Stimulated activated naive CD4-positive, alpha-beta T cell treated with Interleukin-2 at 50 U/mL for 16 hours (primary cell): ENCODE measurements at places on chromosomes 1 and 21.

GRCh38 chr1:49052102-49052501 is 275.4 kb upstream of the BEND5 start:
- no peak for DNase-seq

DNA sequence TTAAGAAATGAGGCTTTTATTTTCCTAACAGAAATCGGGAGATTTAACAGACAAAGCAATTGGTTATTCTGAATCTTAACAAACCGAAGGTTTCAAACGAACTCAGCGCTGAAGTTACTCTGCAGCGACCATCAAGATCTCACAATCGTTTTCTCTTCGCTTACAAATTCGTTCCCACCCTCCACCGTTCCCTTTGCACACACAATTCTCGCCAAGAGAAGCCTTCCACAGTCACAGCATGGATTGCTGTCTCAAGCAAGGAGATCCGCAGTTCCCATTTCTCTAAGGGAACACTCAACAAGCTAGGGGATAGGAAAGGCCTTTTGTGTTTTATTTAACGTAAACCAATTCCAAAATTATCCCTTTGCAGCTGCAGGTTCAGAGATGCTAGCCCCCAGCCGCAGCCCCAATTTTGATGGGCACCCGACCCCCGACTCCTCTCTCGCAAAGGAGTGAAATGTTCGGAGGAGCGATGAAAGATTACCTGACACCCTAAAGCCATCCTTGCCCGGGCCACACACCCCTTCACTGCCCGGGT is 755 bp downstream of the FBXO42 start:
- DNase-seq, result no peak

- DNase-seq, result no peak
Measured at GRCh38 chr1:152919071-152919470, 10.7 kb downstream of the IVL start.

DNA sequence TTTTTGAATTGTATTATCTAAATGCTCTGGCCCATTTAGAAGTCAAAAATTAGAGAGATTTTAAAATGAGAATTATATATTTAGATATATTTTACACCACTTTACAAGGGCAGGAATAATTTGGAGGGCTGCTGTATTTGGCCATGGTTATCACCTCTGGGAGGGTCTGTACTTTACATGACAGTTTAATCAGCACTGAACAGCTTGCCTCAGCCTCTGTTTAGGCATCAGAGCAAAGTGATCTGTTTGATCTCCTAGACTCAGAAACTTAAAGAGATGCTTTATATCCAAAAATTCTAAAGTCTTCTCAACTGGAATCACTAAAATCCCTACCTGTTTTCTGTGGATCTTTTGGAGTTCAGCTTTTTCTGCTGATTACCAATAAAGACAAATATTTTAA is 5.4 kb upstream of the SPTA1 start:
- no peak for DNase-seq

DNA sequence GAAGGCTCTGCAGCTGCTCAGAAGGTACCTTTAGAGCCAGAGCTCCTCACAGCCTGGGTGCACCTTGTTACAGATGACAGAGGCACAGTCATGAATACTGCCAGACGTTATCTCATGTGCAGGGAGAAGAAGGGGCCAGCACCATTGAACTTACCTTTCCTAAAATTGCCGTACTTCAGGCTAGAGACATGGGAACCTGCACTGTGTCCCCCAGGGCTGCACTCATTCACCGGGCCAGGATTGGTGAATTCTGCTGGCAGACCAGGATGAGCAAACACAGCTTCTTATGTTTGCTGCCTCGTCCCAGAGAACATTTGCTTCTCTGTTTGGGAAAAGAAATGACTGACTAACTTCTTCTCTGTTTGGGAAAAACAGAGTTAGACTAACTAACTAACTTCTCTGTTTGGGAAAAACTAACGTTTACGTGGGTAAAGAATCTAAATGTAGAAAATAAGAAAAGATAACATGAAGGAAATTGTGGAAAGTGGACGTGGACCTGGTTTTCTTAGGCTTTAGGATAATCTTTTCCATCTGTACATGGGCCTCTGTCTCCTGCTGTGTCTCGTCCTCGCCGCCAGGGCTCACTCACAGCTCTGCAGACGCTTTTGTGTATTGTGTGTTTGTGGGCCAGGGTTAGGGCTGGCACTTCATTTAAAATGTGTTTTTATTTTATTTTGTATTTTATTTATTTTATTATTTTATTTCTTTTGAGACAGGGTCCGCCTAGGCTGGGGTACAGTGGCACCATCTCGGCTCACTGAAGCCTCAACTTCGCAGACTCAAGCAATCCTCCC is 9.9 kb downstream of the OBSCN start:
- no peak for DNase-seq

- DNase-seq, result no peak
Measured at GRCh38 chr1:156100205-156100995, 14.1 kb upstream of the LMNA start.

GRCh38 chr21:35511696-35512162 is 462.6 kb upstream of the RUNX1 start:
- no peak for DNase-seq

DNA sequence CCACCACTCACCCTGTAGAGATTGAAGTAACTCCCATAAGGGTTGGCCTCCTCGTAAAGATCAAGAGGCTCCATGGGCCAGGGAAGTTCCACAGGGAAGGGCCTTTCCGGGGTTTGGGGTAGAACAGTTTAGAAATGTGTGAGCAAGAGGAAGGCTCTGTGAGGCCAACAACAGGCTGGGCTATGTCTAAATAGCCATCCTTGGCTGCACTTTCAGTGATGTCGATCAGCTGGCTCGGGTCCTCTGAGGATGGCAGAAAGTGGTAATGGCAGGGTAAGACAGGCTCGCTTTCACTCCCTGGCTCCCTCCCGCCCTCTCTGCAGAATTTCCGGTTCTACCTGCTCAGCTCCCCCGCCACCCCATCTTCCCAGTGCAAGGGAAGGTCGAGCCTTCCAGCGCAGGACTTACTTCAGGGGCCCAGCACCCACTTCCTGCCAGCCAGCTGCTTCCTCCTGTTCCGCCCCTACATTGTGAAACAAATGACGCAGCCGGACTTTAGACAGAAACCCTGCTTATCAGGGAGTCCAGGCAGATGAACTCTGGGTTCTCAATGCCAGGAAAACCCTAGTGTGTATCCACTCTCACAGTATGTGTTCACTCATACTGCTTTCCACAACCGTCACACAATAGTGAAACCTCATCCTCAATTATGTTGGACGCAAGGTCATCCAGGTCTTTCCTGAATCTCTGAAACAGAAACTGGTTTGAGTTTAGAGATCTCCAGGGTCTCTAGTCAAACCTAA is 7.3 kb downstream of the F11R start:
- DNase-seq, result peak; percentile 48

DNA sequence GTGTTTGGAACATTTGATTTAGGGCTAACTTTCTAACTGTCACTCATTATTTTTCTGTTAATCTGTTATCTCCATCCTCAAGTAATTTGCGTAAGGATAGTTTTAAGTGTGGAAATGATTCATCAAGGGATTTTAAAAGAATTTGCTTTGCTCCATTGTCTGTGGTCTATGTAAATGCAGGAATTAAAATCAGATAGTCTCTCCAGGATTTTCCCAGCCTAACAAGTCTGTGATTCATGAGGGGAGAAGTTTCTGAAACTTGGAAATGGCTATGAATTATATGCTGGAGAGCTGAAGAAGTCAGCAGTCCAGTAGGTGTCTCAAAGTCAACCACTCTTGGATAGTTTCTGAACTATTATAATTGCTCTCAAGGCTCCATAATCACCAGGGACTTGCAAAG is 264.5 kb downstream of the MRPL39 start:
- no peak for DNase-seq

DNA sequence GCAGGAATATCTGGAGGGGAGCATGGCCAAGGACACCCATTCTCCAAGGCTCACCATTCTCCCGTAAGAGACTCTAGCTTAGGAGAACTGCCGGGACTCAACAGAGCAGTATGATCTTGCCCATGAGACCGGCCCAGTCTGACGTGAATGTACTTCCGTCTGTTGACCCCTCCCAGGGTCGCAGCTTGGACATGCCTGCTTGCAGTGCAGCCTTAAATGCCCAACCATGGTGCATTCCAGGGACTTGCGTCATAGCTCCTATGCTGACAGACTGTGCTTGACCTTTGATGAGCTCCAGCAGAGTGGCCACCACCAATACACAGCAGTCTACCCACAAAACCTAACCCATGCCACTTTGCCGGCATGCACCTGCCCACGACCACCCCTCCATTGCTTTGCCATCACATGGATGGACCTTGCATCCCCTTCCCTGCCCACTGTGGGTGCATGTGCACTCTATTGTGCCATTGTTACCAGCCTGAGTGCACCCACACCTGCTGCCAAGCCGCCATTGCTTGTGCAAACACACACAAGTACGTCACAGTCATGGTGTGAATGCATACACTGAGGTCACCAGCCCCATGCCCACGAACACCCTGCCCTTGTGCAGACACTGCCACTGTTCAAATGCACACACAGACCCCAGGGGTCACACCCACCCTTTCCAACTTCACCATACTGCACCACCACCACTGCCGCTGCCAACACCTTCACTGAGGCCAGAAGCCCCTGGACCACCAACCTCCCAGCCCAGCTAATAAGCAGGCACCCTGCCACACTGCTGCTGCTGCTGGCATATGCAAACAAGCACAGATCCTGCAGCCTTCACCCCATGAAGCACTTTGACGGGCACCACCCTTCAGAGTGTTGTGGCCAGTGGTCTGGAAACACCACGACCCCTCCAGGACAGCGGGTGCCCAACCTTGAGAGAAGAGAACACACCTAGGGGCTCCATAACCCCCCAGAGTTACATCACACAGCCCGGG is 1141.3 kb downstream of the BRINP3 start:
- DNase-seq, result no peak

- no peak for DNase-seq
Measured at GRCh38 chr1:205975387-205975998, 27.7 kb downstream of the RAB7B start.

DNA sequence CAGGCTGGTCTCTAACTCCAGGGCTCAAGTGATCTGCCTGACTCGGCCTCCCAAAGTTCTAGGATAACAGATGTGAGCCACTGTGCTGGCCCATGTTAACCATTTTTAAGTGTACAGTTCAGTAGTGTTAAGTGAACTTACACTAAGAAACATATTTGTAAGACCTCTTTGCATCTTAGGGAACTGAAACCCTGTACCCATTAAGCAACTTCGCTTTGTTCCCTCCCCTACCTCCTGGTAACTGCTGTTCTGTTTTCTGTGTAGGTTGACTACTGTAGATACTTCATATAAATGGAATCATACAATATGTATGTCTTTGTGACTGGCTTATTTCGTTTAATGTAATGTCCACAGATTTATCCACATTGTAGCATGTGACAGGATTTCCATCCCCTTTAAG is 11.0 kb downstream of the NUDC start:
- no peak for DNase-seq

GRCh38 chr1:111332190-111332589 is 41.5 kb downstream of the CHIA start:
- DNase-seq, result no peak

GRCh38 chr1:59477286-59477685 is 180.4 kb downstream of the FGGY start:
- peak; percentile 27 for DNase-seq

GRCh38 chr1:75400716-75401115 is 210.2 kb downstream of the SLC44A5 start:
- DNase-seq, result no peak

DNA sequence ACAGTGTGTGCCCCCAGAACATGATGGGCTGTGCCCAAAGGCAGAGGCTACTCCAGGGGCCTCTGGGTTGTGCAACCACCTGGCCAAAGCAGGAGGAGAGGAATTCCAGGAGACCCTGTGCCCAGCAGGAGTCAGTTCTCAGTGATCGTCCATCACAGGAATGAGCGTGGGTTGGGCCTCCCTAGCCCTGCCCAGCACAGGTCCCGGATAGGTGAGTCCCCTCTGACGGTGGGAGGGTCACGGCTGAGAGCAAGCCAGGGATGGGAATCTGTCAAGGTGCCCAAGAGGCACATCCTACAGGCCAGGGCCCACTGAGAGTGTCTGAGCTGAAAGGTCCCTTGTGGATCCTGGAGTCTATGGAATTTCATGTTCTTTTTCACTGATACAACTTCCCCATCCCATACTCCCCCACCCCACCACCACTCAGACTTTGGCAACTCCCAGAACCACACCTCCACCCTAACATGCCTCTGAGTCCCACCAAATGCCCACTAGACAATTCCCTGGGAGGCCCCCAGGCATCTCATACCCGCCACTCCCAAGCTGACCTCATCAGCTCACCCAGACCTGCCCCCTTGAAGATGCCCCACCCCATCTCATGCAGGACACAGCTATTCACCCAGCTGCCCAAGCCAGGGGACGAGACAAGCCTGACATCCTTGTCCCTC is 3.1 kb downstream of the GJB4 start:
- DNase-seq, result no peak

DNA sequence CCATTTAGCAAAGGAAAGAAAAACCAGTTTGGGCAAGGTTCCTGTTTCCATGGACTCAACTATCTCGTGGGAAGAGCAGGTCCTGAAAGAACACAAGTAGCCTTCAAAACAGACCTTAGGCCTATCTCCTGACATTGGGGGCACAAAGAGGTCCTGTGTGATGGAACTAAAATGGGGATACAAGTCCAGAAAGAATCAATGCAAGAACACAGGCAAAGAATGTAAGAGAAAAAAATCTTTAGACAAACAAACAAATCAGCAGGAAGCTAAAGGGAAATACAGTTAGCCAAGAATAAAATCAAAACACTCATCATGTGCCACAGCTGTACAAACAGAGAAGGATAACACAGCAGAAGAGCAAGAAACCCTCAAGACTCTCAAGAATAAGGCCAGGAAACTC is 28.2 kb downstream of the SLC30A10 start:
- no peak for DNase-seq

DNA sequence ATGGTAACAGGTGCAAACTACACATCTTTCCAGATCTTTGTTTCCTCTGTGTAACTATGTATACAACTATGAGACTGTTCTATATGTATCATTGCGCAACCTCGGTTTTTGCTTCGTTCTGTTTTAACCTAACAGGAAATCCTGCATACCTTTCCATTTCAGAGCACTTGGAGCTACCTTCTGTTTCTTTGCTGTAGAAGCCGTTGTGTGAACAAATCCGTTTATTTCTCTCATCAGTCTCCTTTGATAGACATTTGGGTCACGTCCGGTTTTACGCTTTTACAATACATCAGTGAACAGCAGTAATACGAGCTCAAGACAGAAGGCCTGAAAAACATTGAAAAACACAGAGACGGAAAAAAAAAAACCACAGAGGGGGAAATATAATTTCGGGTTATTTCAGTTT is 10.5 kb downstream of the ATP5IF1 start:
- DNase-seq, result no peak

DNA sequence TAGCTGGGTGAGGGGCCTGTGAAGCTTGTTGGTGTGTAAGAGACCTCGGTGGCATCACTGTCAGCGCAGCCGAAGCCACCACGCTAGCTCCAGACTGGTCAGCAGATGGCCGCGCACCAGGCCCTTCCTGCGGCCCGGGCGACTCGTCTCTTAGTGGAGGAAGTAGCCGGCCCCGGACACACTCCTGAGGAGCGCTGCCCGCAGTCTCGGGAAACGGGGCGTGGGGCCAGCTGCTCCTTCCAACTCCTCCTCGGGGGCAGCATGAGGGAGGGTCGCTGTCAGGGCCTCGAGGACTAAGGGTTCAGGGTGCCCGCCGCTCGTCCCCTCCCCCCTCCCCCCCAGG is 20.4 kb downstream of the H3-3A start:
- no peak for DNase-seq
